ENCODE measurements at places on chromosomes 3 and 15.

GRCh38 chr3:109242187-109242523 lies 74.2 kb downstream of the DPPA2 start:
- DNase-seq = no peak

GRCh38 chr15:91302588-91303439 lies 202.8 kb downstream of the SV2B start:
- DNase-seq = peak; percentile 80

- no peak for DNase-seq
Observed at GRCh38 chr3:169348929-169349621, 314.4 kb downstream of the MECOM start.

- no peak for DNase-seq
Observed at GRCh38 chr3:127171721-127172120, 21.2 kb upstream of the PRR23E start.

DNA sequence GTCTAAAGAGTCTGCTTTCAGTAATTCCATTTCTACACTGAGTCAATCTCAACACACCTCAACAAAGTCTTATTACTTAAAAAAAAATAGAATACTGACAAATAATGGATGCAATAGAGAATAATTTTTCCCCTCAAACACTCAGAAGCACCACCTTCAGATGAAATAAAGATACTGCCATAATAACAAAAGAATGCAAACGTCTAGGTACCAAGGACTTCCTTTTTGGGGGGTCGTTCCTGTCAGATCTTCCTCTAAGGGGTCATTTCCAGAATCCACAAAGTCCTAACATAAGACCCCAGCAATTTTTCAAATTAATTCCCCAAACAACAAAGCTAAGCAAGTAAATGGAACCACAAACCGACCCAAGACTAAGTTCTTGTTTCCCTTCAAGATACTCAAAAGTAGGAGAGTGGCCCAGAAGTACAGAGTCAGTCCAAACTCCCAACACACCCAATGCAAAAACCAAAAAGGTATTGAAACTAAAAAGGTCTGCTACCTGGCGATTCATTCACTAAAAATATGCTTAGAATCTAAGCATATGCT lies 1.3 kb downstream of the RYK start:
- no peak for DNase-seq

DNA sequence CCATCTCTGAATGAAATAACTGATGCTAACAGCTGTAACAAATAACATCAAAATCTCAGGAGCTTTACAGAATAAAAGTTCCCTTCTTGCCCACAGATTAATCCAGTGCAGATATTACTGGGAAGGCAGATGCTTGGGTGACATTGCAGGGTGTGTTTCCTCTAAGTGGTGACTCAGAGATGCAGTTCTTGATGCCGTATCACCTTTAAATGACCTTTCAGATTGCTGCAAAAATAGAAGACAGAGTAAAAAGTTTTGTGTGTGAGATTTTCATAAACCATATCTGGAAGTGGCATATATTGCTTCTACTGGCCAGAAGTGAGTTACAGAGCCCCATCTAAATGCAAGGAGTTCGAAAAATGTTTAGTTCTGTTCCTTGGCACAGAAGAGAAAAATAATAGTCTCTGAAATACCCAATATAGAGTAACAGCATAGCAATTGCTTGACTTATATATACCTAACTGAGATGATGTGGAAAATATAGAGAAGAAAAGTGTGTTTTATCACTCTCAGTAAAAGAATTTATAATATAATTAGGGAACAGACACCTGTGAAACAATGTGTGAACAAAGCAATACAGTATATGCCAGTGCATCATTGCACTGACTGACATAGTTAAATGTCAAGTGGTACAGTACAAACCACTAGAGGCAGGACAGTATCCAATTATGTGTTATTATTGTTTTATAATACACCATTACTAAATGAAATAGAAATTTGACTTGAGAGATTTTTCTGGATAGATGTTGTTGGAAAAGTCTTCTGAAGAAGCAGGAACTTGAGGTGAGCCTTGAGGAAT lies 430.7 kb upstream of the CBLB start:
- DNase-seq = no peak

DNA sequence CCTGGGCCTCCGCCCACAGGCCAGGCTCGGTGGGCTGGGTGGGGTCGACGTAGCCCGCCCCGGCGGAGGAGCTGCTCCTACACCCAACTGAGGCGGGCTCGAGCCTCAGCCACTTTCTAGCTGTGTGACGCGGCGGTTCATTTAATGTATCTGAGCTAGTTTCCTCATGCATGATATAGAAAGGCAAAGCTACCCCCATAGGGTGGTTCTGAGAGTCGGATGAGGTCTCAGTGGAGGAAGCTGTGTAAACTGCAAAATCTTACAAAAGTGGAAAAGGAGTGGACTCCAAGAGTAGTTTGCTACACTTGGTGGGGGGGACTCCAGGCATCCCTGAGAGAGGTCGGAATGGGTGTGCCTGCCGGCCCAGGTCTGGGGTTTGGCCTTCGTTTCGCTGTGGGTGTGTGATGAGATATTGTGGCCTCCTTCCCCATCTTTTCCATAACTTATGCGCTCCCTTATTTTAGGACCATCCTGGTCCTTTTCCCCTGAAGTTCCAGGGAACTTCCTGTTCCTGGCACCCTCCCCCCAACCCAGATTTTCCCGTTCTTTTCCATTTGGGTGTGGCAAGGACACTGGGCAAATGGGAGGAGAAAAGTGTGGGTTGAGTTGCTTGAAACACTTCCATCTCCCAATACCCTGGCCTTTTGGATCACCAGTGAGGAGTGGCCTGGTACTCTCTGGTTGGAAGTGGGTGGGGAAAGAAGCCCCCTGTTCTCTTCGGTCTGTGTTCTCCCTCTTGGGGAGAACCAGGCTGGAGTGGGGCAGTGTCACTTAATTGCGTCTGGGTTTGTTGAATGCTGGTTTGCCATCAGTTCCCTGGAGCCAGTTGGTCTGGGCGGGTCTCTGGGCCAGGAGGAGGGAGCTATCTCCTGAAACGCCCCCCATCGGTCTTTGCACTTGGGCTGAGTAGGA lies 1.1 kb downstream of the PDIA5 start:
- no peak for DNase-seq
